ENCODE measurements at places on chromosomes 3 and 15. TPM values are rescaled to one million over a fixed set of nuclear protein-coding genes. Genes with fewer than 3 reads are reported as not detected.

The FBXO45 gene
- 6.8 TPM for total RNA-seq

The PIGX gene
- total RNA-seq: 34.7 TPM

The SLC6A6 gene
- total RNA-seq: 101 TPM

The LRCH3 gene
- 14.7 TPM for total RNA-seq

The OR5H14 gene
- not detected for total RNA-seq

The CLRN1 gene
- total RNA-seq: not detected

The AAGAB gene
- 67.6 TPM for total RNA-seq

The PLA2G4B gene
- 1.00 TPM for total RNA-seq

The EXD1 gene
- not detected for total RNA-seq

The CLSTN2 gene
- 0.05 TPM for total RNA-seq

The SEMA5B gene
- total RNA-seq: 0.43 TPM

The P2RY12 gene
- total RNA-seq: not detected

The ATP13A5 gene
- total RNA-seq: not detected

The AMT gene
- total RNA-seq: 0.13 TPM

The KCNH8 gene
- total RNA-seq: not detected

The SNTN gene
- total RNA-seq: not detected

The EHD4 gene
- 13.0 TPM for total RNA-seq

The NR1I2 gene
- total RNA-seq: not detected

The ERC2 gene
- total RNA-seq: not detected

The FOXL2NB gene
- 1.4 TPM for total RNA-seq

The FILIP1L gene
- 0.24 TPM for total RNA-seq

The VIPR1 gene
- 0.90 TPM for total RNA-seq

The LMAN1L gene
- total RNA-seq: not detected

The TERC gene
- total RNA-seq: not detected

The PPM1L gene
- total RNA-seq: 0.55 TPM

The ZNF662 gene
- not detected for total RNA-seq

The TRPM1 gene
- not detected for total RNA-seq

The SLC22A14 gene
- not detected for total RNA-seq

The GCNT3 gene
- total RNA-seq: 195 TPM

The CFAP44 gene
- 2.5 TPM for total RNA-seq

The CTDSPL gene
- total RNA-seq: 11.1 TPM

The LTF gene
- not detected for total RNA-seq

The FBXW12 gene
- total RNA-seq: not detected

The SPATA12 gene
- total RNA-seq: 0.46 TPM

The SLC25A36 gene
- 20.8 TPM for total RNA-seq

The HYKK gene
- total RNA-seq: 6.7 TPM

The C2CD4A gene
- not detected for total RNA-seq

The P4HTM gene
- 18.4 TPM for total RNA-seq

The CLEC3B gene
- total RNA-seq: not detected

The ACVR2B gene
- 3.0 TPM for total RNA-seq

The POMGNT2 gene
- total RNA-seq: 8.6 TPM

The HRH1 gene
- total RNA-seq: 10.2 TPM

The GPR27 gene
- total RNA-seq: 2.1 TPM

The PAQR9 gene
- 3.7 TPM for total RNA-seq

The CIB2 gene
- total RNA-seq: 31.3 TPM

The ATP8B4 gene
- total RNA-seq: 1.1 TPM

The ZNF592 gene
- total RNA-seq: 19.9 TPM
